ENCODE measurements at places on chromosomes 1 and 21. TPM values are rescaled to one million over a fixed set of nuclear protein-coding genes. Genes with fewer than 3 reads are reported as not detected.

The HUNK gene
- 1.4 TPM for total RNA-seq

The MXRA8 gene
- total RNA-seq: 0.61 TPM

The ZCCHC17 gene
- total RNA-seq: 25.0 TPM

The LCE3E gene
- not detected for total RNA-seq

The SPATA17 gene
- 2.9 TPM for total RNA-seq

The HP1BP3 gene
- total RNA-seq: 124 TPM

The CZIB gene
- 28.8 TPM for total RNA-seq

The BLACAT1 gene
- 0.03 TPM for total RNA-seq

The GPR3 gene
- total RNA-seq: 2.0 TPM

The CLCN6 gene
- total RNA-seq: 4.8 TPM

The WNT3A gene
- not detected for total RNA-seq

The IVL gene
- not detected for total RNA-seq

The SELE gene
- total RNA-seq: not detected

The GJC2 gene
- total RNA-seq: 0.32 TPM

The OR2L2 gene
- not detected for total RNA-seq

The ARHGAP30 gene
- not detected for total RNA-seq

The C1orf21 gene
- 9.7 TPM for total RNA-seq

The EPHB2 gene
- 39.2 TPM for total RNA-seq

The RNASEL gene
- 2.1 TPM for total RNA-seq

The EDN2 gene
- 23.1 TPM for total RNA-seq

The ANGPTL1 gene
- total RNA-seq: not detected

The CYP4A22 gene
- not detected for total RNA-seq

The RNU1-3 gene
- not detected for total RNA-seq

The TACSTD2 gene
- total RNA-seq: not detected

The INKA2 gene
- 3.4 TPM for total RNA-seq

The CD1E gene
- not detected for total RNA-seq

The SPRR2E gene
- not detected for total RNA-seq

The HAPLN2 gene
- total RNA-seq: not detected

The PGLYRP4 gene
- not detected for total RNA-seq

The RSPH1 gene
- 0.40 TPM for total RNA-seq

The NTRK1 gene
- not detected for total RNA-seq

The NIBAN1 gene
- total RNA-seq: 0.88 TPM

The FAM72D gene
- 6.3 TPM for total RNA-seq

The GSTM5 gene
- total RNA-seq: not detected

The PPOX gene
- total RNA-seq: 14.6 TPM

The TMEM63A gene
- total RNA-seq: 6.1 TPM

All from A549 treated with GW870086 at 1 μM for 4 hours (cell line).